ENCODE measurements at places on chromosomes 1 and 21.

GRCh38 chr1:193241132-193241827 is 54.9 kb upstream of the B3GALT2 start:
- no peak for DNase-seq

GRCh38 chr1:234602334-234603220 is 7.4 kb downstream of the IRF2BP2 start:
- peak; percentile 20 for DNase-seq

DNA sequence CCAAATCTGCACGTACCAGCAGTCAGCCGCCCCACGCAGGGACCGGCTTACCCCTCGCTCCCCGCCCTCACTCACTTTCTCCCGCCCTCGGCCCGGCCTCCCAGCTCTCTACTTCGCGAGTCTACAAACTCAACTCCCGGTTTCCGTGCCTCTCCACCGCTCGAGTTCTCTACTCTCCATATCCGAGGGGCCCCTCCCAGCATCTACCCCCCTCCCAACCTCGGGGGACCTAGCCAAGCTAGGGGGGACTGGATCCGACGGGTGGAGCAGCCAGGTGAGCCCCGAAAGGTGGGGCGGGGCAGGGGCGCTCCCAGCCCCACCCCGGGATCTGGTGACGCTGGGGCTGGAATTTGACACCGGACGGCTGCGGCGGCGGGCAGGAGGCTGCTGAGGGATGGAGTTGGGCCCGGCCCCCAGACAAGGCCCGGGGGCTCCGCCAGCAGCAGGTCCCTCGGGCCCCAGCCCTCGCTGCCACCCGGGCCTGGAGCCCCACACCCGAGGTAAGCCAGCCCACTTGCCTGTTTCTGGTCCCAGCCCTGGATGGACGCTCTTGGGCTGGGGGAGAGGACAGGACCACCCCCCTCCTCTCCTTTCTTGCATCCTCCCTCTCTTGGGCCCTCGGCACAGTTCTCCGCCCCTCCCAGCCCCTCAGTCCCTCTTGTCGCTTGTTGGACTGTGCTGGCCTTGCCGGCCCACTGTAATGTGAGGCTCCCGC is at the start of gene ARTN:
Gene ARTN (plus strand): TSS at position 416 of the 715 bp plus-strand sequence. CDS start 1,856 bp downstream, outside the sequence.
- DNase-seq: no peak

GRCh38 chr21:31268090-31268489 is 76.0 kb downstream of the TIAM1 start:
- DNase-seq: no peak

GRCh38 chr1:41394959-41395956 is 34.0 kb downstream of the FOXO6 start:
- no peak for DNase-seq

DNA sequence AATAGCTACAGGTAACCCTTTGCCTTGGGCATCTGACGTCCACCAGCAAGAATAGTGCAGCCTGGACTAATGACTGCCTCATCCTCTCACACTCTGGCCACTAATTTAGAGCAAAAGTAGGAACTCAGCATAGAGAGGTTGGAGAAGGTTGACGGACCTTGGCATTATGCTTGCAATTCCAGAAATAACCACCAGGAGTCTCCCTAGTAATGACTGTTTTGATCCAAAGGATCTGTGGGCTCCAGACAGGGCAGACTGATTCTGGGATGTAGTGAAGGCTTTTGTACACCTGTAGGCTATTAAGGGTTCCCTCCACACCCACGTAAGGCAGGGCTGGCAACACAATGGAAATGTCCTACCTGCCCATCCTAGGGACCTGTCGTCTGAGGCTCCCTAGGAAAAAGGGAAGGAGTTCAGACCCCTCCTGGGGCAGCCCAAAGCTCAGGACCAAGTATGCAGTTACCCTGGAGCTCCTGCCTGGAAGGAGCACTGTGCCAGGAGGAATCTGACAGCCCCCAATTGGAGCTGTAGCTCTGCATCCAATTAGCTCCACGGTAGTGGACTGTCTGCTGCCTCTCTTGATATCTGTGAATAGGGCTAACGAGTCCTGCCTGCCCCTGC is 91.0 kb upstream of the TMEM51 start:
- DNase-seq: no peak

DNA sequence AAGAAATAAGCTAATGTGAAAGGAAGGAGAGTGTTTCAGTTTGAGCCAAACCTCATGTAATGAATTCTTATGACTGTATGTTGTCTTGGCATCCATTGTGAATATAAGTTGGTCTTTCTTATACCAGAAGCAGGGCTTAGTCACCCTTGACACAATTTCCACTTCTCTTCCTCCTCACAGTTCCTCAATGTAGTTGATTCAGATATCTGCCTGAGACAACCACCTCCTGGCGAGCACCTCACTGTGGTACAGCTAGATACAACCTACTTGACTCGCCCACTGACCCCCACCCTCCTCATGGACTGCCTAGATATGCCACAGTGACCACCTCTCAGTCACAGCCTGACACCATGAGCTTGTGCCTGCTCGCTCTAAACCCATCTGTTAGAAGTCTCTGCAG is 45.6 kb downstream of the KYAT3 start:
- no peak for DNase-seq

GRCh38 chr1:3393024-3393986 is 61.2 kb upstream of the ARHGEF16 start:
- DNase-seq: no peak

DNA sequence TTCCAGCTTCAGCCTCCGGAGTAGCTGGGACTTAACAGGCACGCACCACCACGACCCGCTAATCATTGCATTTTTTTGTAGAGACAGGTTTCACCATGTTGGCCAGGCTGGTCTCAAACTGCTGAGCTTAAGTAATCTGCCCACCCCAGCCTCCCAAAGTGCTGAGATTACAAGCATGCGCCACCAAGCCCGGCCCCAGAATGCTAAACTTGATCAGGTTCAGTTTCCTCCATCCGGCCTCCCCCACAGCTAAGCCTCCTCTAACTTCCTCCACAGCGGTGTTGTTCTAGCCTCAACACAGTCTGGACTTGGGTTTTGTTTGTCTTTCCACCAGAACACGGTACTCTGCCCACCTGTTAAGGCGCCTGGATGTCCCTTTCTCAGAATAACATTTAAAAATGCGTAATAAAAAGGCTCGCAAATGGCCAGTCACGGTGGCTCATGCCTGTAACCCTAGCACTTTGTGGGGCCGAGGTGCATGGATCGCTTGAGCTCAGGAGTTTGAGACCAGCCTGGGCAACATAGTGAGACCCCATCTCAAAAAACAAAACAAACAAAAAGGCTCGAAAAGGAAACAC is 2.4 kb downstream of the PARP1 start:
- peak; percentile 13 for DNase-seq

DNA sequence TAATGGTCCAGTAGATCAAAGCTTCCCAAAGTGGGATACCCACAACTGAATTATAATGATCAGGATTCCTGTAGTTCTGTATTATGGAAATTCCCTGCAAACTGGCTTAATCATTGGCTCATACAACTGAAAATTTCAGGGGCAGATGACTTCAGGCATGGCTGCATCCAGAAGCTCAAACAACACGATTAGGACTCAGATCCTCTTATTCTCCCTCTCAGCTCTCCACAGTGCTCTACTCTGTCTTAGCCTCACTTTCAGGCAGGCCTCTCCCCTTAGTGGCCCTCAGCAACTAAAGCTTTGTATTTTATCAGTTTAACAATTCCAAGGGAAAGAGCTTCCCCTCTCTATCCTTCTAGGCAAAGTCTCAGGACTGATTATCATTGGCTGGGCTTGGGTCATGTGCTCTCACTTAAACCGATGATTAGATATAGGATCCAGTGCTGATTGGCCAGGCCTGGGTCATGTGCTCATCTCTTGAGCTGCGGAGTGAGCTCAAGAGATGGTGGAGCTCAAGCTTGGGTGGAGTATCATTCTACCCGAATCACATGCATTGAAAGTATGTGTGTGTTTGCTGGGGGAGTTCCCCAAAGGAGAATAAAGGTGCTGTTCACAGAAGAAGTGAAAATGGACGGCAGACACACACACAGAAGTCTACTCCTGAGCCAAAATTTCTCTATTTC is 57.9 kb upstream of the RUNX3 start:
- no peak for DNase-seq

DNA sequence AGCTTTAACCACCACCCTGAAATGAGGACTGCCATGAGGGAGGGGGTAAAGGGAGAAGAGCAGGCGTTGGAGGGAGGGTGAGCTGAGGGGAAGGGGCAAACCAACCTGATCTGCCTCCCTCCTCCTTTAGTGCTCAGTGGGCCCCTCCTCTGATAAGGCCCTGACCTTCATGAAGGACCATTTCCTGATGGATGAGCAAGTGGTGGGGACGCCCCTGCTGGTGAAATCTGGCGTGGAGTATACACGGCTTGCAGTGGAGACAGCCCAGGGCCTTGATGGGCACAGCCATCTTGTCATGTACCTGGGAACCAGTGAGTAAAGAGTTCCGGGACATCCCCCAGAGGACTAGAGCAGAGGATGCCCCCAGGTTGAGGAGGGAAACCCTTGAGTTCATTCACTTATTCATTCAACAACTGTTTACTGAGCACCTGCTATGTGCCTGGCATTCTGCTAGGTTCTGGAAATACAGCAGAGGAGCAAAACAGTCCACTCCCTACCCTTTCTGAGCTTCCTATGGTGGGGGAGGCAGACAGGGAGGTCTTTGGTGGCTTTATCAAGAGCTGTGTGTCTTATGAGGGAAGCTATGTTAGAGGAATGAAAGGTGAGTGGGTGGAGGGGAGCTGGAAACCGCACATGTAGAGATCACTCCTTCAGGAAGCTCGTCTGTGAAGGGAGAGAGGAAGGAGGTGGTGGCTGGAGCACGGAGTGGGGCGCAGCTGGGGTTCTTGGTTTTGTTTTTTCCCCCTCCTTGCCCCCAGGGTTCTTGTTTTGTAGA is 19.5 kb downstream of the SEMA4A start:
- DNase-seq: no peak

GRCh38 chr1:177210071-177210470 is 39.3 kb downstream of the BRINP2 start:
- DNase-seq: no peak

GRCh38 chr1:93350322-93350721 is 4.6 kb downstream of the DR1 start:
- DNase-seq: no peak

DNA sequence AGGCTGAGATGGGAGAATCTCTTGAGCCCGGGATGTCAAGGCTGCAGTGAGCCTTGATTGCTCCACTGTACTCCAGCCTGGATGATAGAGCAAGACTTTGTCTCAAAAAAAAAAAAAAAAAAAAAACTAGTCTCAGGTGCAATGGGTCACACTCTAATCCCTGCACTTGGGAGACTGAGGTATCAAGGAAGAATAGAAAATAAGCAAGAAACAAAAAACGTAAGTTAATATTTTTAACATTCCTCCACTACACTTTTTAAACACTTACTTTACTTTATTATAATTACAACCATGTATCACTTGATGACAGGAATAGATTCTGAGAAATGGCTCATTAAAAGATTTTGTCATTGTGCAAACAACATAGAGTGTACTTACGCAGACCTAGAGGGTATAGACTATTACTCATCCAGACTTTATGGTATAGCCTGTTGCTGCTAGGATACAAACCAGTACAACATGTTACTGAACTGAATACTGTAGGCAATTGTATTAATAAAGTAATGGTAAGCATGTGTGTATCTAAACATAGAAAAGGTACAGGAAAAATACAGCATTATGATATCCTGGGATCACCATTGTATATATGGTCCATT is 1244.1 kb upstream of the ADGRL4 start:
- DNase-seq: no peak

- DNase-seq: no peak
Observed at GRCh38 chr1:22815421-22816066, 104.9 kb downstream of the EPHB2 start.

DNA sequence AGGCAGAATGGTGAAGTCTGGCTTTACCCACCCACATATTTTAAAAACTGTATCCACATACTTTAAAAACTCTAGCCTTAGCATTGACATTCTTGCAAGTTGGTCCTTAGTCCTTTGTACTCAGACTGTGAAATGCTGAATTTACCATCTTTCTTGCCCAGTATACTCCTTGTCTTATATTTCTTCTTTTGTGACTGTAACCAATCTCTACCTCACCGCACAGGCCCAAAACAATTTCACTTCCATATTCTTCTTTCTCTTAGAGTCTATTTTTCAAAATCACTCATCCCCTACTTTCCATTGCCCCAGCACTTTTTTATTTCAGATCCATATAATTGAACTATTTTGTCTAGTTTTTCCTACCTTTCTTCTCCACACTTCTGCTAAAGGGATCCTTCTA is 892.4 kb upstream of the B3GALT2 start:
- DNase-seq: no peak

GRCh38 chr1:24606621-24607020 is 36.5 kb upstream of the SRRM1 start:
- DNase-seq: no peak

GRCh38 chr1:190736971-190737590 is 259.4 kb upstream of the BRINP3 start:
- no peak for DNase-seq

GRCh38 chr1:60540141-60540540 is 466.6 kb upstream of the C1orf87 start:
- DNase-seq: no peak

- no peak for DNase-seq
Observed at GRCh38 chr1:21927533-21928237, 9.4 kb downstream of the HSPG2 start.

DNA sequence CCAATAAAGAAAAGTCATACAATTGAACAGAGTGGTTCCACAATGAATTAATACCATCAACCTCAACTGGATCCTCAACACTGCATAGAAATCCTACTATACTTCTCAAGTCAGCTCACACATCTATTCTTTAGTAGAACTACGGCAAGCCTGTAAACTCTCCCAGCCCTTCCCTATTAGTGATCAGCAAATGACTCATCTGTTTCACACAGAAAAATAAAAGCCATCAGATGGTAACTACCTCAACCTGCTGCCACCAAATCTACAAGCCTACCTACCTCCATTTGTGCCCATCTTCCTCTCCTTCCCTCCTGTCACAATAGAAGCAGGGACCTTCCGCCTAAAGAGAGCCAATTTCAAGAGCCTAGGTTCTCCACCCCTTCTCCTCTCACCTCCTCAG is 63.6 kb downstream of the DMAP1 start:
- no peak for DNase-seq

- DNase-seq: no peak
Observed at GRCh38 chr1:32491386-32491785, 26.5 kb downstream of the ZBTB8B start.

DNA sequence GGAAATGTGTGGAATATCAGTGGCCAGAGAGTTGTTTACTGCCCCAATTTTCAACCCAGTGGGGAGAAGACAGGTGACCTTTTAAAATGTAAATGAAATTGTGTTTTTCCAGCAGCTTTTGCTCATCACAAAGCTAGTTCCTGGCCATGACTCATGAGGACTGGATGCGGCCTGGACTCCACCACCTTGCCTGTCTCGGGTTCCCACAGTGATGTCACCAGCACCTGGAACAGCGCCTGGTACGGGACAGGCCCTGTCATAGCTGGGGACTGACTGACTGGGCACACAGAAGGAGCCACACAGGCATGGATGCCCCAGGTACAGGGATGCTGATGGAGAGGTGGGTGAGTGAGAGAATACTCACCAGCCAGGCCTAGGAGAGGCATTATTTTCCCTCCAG is 277.1 kb downstream of the AJAP1 start:
- DNase-seq: no peak

DNA sequence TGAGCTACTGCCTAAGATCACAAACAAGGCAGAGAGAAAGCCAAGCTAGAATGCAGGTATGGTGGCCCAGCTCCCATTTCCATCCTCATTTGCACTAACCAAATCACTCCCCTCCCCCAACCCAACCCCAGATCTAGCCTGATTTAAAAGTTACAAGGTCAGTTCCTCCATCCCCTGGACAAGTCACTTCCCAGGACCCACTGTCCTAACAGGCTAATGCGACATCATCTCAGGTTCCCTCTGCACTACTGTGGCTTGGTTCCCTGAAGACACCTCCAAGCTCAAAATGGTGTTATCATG is 2.4 kb downstream of the F11R start:
- no peak for DNase-seq

All from CD4-positive, alpha-beta T cell (primary cell).